Activated T-cell treated with anti-CD3 and anti-CD28 coated beads, Interleukin-2, amount 50 U/mL, for 72 hours (primary cell): ENCODE measurements at places on chromosomes 2 and 18. TPM values are rescaled to one million over a fixed set of nuclear protein-coding genes. Genes with fewer than 3 reads are reported as not detected.
A peak's percentile ranks its signal among the peaks of the same experiment; 100 is the strongest.

DNA sequence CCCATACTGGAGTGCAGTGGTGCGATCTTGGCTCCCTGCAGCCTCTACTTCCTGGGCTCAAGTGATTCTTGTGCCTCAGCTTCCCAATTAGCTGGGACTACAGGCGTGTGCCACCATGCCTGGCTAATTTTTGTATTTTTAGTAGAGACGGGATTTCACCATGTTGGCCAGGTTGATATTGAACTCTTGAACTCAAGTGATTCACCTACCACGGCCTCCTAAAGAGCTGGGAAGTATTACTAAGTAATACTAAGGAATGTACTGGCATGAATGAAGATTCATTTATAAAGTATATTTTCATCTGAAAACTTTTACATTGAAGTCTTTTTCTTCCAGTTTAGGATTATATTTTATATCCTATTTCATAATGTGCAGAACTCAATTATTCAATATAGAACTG is 38.1 kb downstream of the NUP35 start:
- DNase-seq, result no peak

DNA sequence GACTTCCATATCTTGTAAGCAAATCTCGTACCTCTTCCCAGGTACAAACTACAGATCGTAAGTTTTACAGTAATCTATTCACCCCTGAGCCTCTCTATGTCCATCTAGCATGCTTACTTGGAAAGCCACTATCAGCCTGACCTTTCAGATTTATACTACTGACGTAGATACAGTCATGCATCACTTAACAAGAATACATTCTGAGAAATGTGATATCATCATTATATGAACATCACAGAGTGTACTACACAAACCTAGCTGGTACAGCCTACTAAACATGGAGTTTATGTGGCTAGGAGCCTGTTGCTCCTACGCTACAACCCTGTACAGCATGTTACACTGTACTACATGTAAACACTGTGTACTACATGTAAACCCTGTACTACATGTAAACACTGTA is 293.2 kb upstream of the ZNF804A start:
- DNase-seq, result no peak

GRCh38 chr2:62570861-62571698 is 65.1 kb upstream of the TMEM17 start:
- DNase-seq, result no peak

DNA sequence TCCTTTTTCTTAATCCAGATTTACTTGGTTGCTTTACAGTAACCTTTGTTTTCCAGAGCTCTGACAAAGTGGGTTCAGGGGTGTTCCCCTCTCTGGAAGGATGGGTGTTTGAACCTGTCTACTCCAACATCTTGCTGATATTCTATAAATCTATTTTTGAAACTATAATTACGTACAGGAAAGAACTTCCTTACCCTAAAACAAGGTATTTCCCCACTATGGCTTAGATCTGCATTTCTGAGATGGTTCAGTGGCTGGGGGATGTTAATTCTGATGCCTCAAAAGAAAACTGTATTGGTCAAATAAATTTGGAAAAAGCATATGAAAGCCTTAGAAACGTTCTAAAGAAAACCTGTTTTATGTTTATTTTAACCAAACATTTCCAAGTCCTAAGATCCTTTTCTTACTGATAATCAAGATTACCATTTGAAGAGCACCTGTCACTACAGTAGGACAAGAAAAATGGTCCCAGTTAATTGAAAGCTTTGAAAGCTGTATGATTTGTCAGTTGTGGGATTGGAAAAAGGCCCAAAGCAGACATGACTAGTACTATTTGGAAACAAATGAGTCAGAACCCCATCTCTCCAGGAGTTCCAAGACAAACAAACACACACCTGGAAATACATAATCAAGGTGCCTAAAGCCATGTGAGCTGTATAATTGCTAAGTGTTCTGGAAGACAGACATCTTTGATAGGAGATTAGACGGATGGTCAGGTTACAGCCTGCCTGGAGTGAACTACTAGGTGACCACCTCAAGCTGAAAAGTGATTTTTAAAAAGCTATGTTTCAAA is 57.5 kb downstream of the KDM3A start:
- DNase-seq, result no peak

- DNase-seq, result no peak
Observed at GRCh38 chr2:120204022-120204405, 19.2 kb downstream of the TMEM185B start.

DNA sequence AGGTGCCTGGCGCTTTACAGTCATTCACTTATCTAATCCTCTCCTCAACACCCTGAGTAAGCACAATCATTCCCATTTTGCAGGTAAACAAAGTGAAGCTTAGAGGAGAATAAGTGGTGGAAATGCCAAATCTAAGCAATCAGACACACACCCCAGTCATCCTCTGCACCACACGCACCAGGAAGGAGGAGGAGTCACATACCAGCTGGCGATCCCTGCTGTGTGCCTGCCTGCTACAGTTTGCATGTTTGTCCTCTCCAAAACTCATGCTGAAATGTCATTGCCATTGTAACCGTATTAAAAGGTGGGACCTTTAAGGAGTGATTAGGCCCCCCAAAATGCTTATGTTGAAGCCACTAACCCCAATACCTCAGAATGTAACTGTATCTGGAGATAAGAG is 93.7 kb downstream of the LOXHD1 start:
- no peak for DNase-seq

The SNRPD1 gene
- total RNA-seq, result 82.5 TPM

The LAMA3 gene
- not detected for total RNA-seq

GRCh38 chr2:101300836-101301235 is 7.7 kb downstream of the RNF149 start:
- DNase-seq, result no peak

GRCh38 chr2:129877795-129878775 is 101.4 kb upstream of the RAB6C start:
- DNase-seq, result no peak

The KYNU gene
- 0.35 TPM for total RNA-seq

GRCh38 chr2:156537141-156537540 is 101.0 kb downstream of the GPD2 start:
- no peak for DNase-seq

DNA sequence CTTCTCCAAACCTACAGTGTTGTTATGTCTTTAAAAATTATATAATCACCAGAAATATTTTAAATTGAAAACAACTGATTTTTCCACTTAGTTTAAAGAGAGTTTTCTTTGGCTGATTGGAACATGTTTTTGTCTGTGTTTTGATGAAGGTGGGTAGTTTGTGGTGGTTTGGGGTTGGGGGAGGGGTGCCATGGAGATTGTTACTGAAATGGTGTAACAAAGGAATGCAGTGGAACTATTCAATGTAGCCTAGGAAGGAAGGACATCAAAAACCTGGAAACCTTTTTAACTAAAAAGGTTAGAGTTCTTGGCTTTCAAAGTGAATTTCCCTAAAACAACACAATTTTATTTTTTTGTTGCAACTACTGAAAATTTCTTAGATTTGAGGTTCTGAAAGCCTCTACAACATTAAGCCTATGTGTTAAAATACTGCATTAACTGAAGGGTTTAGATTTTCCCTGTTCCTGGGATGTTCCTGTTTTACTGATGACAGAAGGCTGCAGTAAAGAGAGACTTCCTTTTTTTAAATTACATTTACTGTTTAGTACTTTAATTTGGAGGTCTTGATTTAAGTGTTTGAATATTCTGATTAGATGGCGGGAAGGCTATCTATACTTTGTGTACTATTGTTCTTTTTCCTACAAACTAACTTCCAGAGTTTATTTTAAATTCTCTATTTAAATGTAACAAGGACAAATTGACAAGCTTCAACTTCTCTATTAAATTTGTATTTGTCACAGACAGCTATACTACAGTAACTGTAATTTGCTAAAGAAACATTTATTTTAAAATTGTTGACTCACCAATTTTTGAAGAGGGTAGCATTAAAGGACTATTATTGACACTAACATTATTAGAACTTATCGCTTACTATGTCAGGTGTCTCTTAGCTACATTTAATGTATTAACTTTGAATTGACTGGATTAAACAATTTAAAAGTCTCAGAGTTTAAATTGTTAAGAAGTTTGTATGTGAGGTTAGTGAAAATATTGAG is 87.7 kb downstream of the LIMS1 start:
- DNase-seq, result no peak

- DNase-seq, result peak; percentile 25
Observed at GRCh38 chr2:42102591-42103450, 55.0 kb downstream of the PKDCC start.

- DNase-seq, result no peak
Observed at GRCh38 chr18:22110461-22110924, 58.9 kb upstream of the GATA6 start.

The RAB10 gene
- 147 TPM for total RNA-seq

DNA sequence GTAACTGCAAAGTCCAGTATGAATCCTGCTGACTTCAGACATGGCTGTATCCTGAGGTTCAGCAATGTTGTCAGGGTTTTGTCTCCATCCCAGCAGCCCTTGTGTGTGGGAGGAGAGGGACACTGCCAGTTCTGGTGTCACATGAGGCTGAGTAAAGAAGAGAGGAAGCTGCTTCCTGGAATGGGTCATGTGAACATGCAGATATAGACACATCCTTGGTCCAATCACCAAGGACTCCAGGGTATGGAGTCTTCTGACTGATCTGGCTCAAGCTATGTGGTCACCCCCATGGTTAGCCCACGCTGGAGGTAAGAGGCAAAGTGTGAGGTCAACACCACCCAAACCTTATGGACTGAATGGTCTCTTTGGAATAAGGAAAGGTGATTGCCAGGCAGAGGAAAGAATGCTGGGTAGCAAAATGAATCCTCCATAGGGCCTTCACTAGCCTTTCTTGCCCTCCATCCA is 134.4 kb upstream of the SLC1A4 start:
- no peak for DNase-seq

The GFPT1 gene
- total RNA-seq, result 55.1 TPM

The CYS1 gene
- 0.81 TPM for total RNA-seq

- peak; percentile 20 for DNase-seq
Observed at GRCh38 chr2:207505728-207506127, 24.0 kb upstream of the CREB1 start.

DNA sequence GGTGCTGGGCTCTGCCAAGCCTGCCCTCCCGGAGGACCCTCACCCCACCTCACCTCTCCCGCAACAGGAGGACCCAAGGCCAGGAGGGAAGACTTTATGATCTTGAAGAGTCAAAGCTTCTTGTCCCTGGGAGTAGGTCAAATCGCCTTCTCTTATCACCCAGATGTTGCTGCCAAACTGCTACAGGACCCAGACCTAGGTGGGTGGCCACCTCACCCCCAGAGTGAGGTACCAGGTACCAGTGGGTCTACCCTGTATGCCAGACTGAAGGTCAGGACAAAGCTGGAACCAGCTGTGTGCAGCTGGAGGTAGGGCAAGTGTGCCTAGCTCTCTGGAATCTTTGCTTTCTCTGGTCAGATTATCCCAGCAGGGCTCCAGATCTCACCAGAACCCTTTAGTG is 197.2 kb downstream of the ZFP36L2 start:
- no peak for DNase-seq

- DNase-seq, result peak; percentile 68
Observed at GRCh38 chr2:207394812-207395534, 134.8 kb upstream of the CREB1 start.

DNA sequence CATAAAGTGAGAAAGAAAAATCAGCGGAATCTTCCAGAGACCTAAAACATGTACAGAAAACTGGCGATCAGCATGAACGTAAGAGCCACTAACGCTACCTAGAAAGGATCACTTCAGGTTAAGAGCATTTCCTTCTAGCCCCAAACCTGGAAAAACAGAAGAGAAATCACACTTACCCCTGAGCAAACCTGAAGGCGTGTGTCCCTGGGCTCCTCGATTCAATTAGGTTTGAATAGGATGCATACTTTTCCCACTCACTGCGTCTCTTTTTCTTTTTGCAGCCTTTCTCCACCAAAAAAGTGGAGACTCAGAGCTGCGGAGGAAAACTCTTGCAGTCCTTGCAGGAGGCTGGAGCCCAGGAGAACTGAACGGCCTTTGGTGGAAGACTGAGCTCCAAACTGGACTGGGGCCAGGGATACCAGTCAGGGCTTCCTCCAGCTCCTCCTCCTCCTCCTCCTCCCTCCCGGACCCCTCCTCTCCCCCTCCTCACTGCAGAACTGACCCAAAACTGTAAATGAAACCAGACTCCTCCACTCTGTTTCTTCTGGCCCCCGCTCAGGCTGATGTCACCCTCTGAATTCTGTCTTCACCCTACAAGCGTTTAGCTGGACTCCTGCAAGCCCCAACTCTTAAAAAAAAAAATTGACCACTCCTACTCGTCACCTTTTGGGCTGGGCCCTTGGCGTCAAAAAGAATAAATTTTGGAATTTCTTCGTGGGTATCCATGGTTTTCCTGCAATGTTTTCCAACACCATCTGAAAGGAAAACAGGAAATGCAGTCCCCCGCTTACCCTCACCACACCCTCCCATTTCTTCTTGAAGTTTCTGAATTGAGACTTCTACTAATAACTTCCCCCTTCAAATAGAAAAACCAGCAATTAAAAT is at the start of gene COL6A3:
COL6A3 (minus strand) TSS at position 388 of the 885 bp plus-strand sequence. CDS start 17,347 bp downstream, outside the sequence.
- no peak for DNase-seq

- DNase-seq, result no peak
Observed at GRCh38 chr2:26951236-26951635, 19.2 kb upstream of the MAPRE3 start.

GRCh38 chr2:26606847-26607190 is 34.3 kb downstream of the CIB4 start:
- no peak for DNase-seq

- no peak for DNase-seq
Observed at GRCh38 chr2:216698895-216699294, 3.5 kb upstream of the IGFBP5 start.

DNA sequence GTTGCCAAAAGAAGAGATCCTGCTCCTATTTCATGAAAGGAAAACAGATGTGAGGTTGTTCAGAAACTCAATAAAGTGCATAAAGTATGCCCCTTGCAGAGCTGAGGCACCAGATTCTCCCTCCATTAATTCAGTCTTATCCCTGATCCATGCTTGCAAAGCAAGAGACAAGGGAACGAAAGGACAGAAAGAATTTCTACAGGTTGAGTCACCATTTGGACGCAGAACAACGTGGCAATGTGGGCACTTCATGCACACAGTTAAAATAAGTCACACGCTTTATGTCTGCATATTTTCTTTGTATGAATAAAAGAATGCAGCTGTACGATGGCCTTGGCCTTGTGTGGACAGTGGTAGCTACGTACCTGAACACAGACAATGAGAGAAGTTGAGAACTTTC is 321.7 kb upstream of the REV1 start:
- DNase-seq, result no peak

The COA5 gene
- total RNA-seq, result 29.4 TPM

DNA sequence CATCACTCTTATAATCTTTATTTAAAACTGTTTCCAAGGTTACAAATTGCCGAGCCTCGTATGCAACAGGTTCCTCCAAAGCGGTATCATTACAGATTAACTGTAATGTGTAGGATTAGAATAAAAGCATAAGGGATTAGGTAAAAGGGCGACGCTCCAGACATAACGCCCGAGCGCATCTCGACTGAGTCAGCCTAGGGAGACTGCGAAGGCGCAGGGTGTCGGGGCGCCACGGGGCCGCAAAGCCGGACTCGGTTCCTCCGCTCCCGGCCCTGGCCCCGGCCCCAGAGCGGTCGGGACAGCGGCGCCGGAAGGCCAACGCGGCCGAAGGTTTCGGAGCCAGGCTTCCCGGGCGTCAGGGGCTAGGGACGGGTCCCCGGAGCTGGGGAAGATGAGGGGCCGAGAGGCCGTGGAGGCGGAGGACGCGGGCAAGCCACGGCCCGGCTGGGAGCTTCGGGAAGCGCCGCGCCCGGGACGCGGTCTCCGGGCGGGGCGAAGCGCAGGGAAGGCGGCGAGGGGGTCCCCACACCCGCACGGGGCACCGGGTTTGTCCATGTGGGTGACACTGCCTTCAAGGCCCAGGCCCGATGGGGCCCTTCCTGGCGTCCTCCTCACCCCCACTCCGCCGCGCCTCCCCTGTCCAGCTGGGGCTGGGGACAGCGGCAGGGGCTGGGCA is 12.9 kb upstream of the SIX3 start:
- DNase-seq, result no peak

- DNase-seq, result no peak
Observed at GRCh38 chr2:68434981-68435380, 32.1 kb downstream of the FBXO48 start.

The TGFA gene
- 2.5 TPM for total RNA-seq
